ENCODE measurements at places on chromosomes 12 and 14. TPM values are rescaled to one million over a fixed set of nuclear protein-coding genes. Genes with fewer than 3 reads are reported as not detected.
A peak's percentile ranks its signal among the peaks of the same experiment; 100 is the strongest.

Gene BATF
- not detected for total RNA-seq

Gene KCNC2
- total RNA-seq, result not detected

DNA sequence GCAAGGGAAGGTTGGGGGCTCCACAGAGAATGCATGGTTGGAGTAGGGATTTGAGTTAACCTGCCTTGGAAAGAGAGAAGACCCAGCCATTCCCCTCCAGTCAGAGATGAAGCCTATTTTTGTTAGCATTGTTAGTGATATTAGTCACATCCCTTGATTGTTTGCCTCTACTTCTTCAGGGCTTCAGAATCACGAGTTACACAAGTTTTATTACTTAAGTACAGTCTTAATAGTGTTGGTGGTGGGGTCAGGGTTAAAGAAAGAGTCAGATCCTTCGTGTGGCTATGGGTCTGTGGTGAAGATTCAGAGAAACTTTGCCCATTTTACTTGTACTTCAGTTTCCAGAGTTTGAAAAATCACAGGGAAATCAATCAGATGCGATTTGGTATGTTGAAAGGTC, 363.1 kb downstream of the LRIG3 start:
- DNase-seq, result no peak

GRCh38 chr14:100621806-100622205, 34.6 kb upstream of the BEGAIN start:
- no peak for DNase-seq

- DNase-seq, result peak; percentile 58
These were observed 239.8 kb downstream of the CACNA1C start for GRCh38 chr12:2292560-2292959.

Gene OR6C2
- total RNA-seq, result not detected

GRCh38 chr12:50614167-50614759, 109.5 kb downstream of the DIP2B start:
- DNase-seq, result no peak

DNA sequence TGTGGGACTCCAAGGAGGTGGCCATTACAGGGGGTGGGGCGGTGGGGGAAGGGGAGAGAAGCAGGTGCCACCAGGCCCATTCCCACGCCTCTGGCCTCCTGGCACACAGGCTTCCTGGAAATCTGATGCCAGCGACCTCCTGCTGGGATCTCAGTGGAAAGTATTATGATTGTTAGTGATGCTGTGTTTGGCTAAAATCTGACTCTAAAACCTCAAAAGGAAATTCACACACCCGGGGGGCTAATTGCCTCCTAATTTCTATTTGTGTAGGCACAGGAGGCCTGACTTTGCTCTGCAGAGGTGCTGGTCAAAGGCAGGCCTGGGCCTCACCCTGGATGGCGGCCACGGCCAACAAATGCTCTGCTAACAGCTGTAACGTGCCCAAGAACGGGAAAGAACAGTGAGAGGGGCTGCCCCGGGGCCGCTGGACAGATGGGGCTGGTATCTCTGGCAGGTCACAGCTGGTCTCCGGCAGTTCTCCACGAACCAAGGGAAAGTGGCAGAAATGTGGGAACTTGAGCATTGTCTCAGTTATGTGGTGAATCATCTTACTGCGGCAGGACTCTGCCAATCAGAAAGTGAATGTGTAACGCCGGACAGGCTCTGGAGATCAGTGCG, 14.3 kb downstream of the FAM181A start:
- DNase-seq, result peak; percentile 85

DNA sequence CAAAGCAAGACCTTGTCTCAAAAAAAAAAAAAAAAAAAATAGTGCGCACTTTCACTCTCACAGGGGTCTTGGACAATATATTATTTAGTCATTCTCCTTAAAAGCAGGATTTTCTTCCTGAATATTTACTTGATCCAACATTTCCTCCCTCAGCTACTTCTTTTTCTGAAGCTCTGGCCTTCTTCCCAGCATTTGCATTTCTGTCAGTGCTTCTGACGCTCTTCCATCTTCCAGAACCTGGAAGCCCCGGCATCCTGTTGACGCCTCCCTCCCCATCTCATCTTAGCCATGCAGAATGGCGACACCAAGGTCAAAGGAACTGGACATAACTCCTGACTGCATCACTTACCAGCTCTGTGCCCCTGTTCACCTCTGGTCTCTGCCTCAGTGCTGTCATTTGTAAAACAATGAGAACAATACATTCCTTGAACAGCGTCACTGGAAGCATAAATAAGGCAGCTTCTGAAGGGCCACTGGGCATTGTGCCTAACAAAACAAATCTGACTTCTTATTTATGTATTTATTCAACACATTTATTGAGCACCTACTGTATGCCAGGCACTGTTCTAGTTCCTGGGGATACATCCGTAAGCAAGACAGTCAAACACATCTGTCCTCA, 90.9 kb upstream of the MDM1 start:
- no peak for DNase-seq

GRCh38 chr12:131796754-131797587, 31.2 kb upstream of the MMP17 start:
- no peak for DNase-seq

Gene COCH
- total RNA-seq, result 0.11 TPM

Gene SPTB
- 14.9 TPM for total RNA-seq
